ENCODE measurements at places on chromosomes 13 and 19.
A peak's percentile ranks its signal among the peaks of the same experiment; 100 is the strongest.

DNA sequence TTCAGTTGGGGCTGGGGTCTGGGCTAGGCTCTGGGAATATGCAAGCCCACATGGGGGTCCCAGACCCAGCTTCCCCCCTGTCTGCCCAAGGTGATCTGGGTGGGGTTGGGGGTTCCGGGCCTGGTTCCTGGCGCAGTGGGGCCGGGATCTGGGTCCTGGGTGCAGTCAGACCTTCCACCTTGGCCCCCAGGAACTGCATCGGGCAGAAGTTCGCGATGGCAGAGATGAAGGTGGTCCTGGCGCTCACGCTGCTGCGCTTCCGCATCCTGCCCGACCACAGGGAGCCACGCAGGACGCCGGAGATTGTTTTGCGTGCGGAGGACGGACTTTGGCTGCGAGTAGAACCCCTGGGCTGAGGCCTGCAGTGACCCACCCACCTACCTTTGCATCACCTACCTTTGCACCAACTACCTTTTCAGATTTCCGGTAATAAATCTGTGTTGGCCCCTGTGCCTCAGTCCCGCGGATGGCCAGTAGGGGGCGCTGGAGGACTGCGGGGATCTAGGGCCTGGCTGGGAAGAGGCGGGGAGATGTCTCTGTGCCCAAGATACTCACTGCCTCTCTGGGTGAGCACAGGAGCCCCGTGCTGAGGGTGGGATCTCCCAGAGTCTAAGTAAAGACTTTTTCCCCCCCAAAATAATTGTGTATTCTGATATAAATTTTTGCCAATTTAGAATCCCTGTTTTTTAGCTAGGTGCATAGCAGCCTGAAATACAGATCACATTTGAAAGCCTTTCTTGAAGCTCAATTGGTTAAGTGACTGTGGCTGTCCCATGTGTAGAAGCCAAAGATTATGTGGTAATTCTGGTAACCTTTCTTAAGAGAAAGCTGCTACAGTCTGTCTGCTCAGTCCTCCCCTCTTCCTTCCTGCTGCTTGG is 11.5 kb upstream of the CYP4F3 start:
- peak; percentile 89 for DNase-seq

- DNase-seq: peak; percentile 79
These were observed 12.4 kb downstream of the TMEM143 start for GRCh38 chr19:48351341-48351752.

DNA sequence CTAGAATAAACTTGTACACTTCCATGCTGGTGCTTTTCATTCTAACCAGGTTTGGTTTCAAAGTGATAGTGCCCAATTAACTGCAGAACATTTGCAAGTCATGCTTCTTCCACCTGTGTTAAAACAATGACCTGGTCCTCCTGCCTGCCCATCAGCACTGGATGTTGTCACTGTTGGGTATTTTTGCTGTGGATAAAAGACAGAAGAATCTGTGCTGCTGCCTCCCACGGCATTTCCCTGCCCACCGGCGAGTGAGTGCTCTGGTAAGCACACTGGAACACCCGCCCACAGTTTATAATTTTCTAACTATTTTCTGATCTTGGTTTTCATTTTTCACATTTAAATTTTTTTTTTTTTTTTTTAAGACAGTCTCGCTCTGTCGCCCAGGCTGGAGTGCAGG is 2.3 kb upstream of the AKAP8 start:
- no peak for DNase-seq

DNA sequence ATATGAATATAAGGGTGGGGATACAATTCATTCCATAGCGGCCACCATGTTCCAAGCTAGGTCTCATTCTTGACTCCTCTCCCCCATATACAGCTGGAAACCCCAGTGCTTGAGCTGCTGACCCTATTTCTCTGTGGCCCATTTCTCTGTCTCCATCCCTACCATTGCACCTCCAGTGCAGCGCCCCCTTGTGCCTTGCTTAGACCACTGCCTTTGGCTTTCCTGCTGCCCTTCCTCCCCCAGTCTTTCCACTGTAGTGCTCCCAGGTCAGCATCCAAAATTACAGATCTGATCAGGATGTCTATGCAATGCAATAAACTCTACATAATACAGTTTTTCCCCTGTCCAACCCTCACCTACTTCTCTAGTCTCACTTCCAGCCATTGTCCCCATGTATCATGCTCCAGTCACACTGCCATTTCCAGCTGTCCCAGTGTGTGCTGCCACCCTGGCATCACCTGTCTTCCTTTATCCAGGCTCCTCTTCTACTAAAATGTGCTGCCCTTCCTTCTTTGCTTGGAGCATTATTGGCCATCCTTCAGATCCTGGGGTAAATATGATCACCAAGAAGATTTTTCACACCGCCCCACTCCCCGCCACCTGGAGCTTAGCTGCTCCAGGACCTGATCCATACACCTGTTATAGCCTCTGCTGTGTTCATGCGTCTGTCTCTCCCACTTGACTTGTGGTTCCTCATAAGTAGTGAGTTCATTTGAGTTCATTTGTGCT is 199.4 kb upstream of the IPO5 start:
- no peak for DNase-seq

DNA sequence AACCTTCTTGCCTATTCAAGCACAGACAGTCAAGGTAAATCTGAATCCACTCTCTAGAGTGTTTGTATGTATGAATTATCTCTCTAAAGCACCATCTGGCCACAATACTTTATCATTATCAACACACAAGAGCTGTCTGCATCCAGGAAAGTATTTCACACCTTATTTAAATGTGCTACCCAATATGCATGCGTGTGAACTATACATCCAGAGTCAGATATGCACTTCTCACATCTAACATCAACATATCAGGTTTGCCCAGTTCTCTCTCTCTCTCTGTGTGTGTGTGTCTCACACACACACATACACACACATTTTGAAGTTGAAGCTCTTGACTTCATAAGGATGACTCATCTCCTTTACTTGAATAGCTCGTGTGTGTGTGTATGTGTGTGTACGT is 697.5 kb upstream of the PCDH20 start:
- DNase-seq: no peak

DNA sequence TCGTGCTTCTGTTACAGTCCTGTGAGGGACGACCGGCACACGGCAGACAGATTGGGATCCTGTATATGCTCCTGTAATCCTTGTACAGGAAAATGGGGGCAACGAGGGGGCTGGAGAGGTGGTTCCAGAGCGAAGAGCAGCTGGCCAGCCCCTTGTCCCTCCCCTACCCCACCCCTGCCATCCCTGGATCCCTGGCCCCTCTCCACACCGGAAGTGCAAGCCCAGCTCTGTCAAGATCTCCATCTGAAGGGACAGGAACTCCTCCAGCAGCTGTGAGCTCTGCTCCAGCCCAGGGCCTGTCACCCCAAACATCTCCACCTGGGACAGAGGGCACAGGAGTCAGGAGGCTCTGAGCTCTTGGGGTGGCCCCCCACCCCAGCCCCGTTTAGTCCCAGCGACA is 5.5 kb upstream of the CCER2 start:
- DNase-seq: no peak

GRCh38 chr19:7265963-7266362 is 28.3 kb downstream of the INSR start:
- DNase-seq: no peak

DNA sequence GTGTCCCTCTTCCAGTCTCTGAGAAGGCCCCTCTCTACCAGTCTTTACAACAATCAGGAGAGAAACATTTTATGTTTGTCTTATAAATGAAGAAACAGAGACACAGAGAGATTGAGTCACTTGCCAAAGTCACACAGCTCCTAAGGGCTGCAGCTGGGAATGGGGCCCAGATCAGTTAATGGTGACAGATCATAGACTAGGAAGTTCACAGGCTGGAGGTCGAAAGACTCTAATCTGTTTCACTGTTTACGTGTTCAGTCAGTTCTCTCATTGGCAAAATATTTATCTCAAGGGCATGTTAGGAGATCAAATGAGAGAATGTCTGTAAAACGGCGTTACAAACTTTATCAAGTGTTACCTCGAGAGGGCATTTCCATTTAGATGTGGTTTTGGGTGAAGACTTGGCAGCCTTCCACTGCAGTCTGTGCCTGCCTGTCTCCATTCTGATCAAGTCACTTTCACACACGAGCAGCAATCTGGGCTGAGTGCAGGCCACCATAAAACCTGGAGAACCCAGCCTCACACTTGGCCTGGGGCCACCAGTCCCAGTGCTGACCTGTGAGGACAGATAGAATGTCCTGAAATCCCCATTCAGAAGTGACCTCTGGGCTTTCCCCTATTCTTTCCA is 65.1 kb downstream of the SIAH3 start:
- no peak for DNase-seq

DNA sequence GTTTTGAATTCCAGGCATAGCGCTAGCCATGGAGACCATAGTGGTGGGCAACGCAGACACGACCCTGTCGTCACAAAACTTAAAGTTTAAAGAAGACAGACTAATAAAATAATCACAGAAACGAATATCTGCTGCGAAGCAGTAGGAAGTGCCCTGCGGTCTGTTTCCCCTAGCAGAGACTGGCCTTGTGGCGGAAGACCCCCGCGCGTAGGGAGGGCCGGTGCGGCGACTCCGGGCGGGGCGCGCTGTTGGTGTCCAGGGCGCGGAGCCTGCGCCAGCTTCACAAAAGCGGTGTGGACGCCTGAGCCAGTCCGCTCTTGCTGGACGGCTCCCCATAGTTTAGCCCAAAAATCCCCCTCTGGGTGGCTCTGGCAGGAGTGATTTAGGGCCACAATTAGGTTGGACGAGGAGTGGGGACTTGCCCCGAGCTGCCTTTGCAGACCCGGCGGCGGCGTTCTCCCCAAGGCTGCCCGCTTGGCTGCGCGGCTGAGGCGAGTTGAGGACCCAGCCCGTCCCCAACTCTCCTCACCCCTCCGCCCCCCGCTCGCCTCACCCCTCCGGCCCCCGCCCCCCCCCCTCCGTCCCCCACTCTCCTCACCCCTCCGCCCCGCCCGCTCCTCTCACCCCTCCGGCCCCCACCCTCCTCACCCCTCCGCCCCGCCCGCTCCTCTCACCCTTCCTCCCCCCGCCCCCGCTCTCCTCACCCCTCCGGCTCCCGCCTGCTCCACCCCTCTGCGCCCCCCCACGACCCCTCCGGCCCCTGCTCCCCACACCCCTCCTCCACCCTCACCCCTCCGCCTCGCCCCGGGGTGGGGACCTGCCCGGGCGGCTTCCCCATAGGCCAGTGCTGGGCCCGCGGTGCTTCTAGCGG is 14.2 kb upstream of the LATS2 start:
- DNase-seq: peak; percentile 14

GRCh38 chr19:2113439-2114211 is 16.9 kb downstream of the IZUMO4 start:
- DNase-seq: no peak

DNA sequence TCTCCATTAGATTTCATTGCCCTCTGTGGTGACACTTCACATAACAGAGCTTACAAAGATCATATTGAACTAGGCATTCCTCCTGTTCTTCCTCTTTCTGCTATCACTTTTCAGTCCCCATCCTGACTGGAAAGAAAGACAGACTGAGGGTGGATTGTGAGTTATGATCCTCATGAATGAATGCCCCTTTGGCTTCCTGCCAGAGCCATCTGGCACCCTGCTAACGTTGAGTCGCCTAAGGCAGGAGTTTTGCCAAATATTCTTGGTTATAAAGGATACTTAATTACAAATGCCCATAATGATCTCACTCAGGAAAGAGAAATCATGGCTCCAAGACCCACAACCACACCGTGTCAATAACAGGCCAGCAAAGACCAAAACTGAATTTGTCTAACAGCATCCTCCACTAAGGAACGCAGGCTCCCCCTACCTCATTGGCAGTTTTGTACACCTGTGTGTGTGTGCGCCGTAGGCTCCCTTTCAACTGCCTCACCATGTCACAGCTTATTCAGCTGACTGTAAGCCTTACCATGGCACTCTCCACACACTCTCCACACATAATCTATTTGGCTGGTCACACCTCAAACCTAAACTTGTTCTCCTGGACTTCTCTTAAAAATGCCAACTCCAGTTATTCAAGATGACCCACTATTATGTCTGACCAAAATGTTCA is 15.5 kb downstream of the ZNF211 start:
- DNase-seq: no peak

GRCh38 chr13:80458543-80458942 is 117.6 kb upstream of the SPRY2 start:
- no peak for DNase-seq

- no peak for DNase-seq
These were observed 150.0 kb downstream of the KLF12 start for GRCh38 chr13:73984201-73984600.

DNA sequence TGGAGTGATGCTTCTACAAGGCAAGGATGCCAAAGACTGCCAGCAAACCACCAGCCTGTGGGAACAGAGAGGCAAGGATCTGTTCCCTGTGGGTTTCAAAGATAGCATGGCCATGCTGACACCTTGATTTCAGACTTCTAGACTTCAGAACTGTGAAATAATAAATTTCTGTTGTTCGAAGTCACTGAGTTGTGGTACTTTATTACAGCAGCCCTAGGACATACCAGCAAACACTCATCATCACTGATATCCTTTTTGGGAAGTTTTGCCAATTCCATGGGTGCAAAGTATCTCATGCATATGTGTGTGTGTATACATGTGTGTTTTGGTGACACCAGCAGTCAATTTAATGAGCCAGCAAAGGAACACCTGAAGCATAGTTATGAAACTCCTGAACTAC is 21.0 kb downstream of the LMO7 start:
- no peak for DNase-seq

DNA sequence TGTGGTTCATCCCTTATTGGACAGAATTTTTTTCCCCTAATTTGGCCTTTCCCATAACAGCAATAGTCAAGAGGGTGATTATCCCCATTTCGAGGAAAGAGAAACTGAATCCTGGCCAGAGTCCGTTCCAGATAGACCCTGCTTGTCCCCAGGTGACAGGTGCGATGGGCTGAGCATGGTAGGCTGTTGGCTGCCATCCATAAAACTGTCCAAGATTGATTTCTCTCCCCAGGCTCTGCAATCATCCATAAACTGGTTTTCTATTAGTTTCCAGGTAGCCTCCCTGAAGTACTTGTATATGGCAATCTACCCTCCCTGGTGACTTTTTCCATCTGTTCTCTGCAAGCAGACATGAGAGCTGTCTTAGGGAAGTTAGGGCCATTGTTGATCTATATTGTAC is 25.4 kb downstream of the SERP2 start:
- DNase-seq: no peak

DNA sequence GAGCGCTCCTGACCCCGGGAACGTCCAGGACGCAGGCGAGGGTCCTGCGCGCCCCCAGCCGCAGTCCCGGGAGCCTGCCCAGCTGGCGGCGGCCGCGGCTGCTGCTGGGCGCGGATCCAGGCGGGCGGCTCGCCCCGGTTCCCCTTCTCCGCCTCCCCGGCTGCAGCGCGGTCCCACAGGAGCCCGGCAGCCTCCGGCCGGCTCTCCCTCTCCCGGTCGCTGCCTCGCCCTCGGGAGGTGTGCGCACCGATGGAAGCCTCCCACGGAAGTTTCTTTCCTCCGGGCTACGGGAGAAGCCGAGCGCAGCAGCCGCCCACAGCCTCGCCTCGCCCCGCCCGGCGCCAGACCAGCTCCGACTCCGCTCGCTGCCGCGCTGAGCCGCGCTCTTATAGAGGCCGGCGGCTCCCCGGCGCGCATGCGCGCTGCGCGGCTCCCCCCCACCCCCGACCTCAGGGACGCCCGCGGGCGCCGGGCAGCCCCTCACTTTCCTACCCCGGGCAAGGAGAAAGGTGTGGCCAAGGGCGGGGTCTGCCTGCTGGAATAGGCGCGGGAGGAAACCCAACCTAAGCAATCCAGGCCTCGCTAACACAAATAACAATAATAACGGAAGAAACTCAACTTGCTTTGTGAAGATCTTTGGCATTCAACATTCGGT is at the start of gene SHISA2:
Gene SHISA2, minus strand, starts transcription at position 360 of the 655 bp plus-strand sequence. CDS start 1,041 bp downstream, outside the sequence.
- peak; percentile 19 for DNase-seq

GRCh38 chr13:91776611-91777193 is 378.3 kb downstream of the GPC5 start:
- DNase-seq: no peak

- DNase-seq: no peak
These were observed 3.0 kb downstream of the GAS6 start for GRCh38 chr13:113860665-113861432.
